ENCODE measurements at places on chromosomes 7 and 10.

- DNase-seq = no peak
These were observed 966.8 kb downstream of the LRMDA start for GRCh38 chr10:76398043-76398710.

DNA sequence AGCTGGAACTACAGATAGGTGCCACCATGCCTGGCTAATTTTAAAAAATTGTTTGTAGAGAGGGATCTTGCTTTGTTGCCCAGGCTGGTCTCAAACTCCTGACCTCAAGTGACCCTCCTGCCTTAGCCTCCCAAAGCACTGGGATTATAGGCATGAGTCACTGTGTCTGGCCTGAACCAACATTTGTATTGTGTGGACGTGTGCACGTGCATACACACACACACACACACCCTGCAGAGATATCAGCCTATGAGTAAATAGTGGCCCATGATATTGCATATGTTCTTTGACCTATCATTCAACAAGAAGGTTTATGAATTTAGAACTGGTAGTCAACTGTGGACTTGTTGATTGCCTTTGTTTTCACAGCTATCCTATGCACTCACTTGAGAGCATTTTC, 161.6 kb downstream of the BAMBI start:
- no peak for DNase-seq

DNA sequence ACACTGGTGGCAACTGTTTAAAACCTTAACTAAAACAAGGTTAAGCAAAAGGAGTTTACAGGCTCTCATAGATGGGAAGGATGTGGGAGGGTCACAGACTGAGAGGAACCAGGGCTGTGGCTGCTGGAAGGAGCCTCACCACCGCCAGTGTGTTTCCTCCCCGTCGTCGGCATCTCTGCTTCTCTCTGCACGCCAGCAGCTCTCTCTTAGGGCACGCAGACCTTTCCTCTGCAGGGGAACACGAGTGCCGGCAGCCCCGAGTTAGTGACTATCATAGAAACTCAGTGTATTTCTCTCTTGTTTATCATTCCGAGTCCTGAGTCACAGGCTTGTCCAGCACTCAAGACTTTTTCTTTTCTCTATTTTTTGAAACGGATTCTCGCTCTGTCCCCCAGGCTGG, 8.1 kb upstream of the SH2D4B start:
- no peak for DNase-seq

- DNase-seq = no peak
These were observed 18.6 kb upstream of the DLX5 start for GRCh38 chr7:97043281-97043680.

DNA sequence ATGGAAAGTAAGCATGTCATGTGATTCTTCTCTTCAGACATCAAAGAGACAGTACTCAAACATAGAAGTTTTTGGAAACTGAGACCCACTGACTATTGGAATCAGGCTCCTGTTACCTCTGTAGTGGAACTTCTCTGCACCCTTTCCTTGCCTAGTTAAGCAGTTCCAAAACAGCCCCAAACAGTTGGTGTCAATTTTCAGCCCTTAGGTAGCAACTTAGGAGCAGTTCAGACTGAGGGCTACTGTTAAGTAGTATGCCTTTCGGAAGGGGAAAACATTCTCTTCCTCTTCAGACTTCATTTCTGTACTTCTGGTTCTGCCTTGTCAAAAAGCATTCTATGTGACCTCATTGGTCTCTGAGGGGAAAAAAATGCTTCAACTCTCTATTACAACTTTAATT, 85.7 kb downstream of the ZNF277 start:
- no peak for DNase-seq

GRCh38 chr10:30026080-30026479, 33.3 kb downstream of the JCAD start:
- DNase-seq = no peak

DNA sequence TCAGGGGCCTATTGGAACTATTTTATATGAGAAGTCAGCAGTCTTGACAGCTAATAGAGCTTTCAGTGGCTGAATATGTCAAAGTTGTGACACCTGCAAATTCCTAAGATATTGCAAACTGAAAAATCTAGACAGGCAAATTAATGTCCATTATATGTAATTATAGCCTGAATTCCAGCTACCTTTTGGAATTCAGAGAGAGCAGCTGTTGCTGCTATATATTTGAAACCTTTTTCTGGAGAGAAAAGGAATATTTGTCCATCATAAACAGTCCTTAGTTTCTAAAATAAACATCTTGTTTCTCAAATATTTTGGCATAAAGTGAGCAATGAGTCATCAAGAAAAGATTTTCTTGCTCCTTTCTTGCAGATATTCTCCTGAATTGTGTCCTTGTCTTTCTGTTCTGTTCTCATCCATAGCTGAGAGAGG, 408.9 kb upstream of the SEMA3D start:
- no peak for DNase-seq

GRCh38 chr10:12617191-12618175, 268.1 kb downstream of the CAMK1D start:
- no peak for DNase-seq

- DNase-seq = no peak
These were observed 140.9 kb downstream of the GALNT17 start for GRCh38 chr7:71272509-71273490.

- DNase-seq = no peak
These were observed 91.4 kb downstream of the EXOC4 start for GRCh38 chr7:133344275-133344674.

DNA sequence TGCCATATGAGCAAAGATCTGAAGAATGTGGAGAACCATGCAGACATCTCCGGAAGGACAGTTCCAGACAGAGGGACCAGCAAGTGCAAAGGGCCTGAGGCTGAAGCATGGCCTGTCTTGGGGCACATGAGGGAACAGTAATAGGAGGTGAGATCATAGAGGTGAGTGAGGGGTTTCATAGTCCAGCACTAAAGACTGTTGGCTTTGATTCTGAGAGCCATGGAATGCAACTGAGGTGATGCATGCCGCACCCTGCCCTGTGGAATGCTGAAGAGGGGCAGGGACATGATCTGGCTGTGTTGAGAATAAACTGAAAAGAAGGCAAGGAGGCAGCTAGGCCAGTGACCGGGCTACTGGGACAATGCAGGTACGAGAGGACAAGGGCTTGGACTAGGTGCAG, 253.1 kb upstream of the KLF14 start:
- no peak for DNase-seq

DNA sequence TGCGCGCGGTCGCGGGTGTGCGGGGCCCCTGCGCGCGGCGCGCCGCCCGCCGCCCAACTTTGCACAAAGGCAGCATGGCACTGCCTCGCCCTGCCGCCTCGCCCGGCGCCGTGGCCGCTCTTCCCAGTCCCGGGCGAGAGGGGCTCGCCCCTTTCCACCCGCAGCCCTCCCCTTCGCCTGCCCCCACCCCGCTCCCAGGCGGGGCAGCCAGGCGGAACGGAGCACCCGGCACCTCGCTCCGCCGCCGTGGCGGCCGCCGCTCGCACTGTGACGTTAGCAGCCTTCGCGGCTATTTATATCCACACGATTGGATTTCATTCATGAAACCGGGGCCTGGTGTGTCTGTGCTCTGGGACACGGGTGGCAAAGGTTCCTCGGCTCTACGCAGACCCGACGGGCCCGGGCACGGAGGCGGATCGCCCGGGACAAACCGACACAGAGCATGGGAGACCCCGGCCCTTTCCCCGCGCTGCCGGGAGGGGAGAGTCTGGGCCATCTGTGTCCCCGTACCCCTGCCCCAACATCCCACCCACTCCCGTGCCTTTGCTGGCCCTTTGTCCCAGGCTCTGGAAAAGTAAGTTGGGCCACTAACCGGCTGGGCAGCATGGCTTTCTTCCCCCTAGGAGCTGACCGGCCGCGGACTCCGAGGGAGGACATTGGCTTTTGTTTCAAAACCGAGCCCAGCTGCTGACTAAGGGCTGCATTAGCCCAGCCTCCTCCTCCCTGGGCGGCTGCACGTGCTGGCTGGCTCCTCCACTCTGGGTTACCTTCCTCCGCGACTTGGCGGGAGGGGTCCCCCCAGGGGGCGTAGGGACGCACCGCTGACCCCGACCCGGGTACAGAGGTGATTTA, at the start of gene RHOBTB1:
Gene RHOBTB1, minus strand, starts transcription at position 128 of the 852 bp plus-strand sequence. CDS start 32,643 bp downstream, outside the sequence.
- peak; percentile 78 for DNase-seq

DNA sequence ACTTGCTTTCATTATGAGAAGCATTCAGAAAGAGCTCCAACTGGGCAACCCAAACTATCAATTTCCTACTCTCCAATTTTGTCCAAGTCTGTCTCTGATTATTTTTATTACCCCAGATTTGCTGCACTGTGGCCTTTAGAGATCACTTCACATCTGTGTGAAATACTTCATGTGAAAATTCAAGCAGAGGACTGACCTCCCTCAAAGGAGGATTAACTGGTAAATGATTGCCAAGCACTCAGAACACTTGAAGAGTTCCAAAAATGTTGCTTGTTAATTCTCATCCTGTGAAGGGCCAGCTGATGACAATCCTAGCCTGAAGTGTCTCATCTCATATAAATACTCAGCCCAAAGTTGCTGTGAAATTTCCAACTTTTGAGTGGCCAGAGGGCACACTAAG, 182.8 kb upstream of the DGKB start:
- no peak for DNase-seq

DNA sequence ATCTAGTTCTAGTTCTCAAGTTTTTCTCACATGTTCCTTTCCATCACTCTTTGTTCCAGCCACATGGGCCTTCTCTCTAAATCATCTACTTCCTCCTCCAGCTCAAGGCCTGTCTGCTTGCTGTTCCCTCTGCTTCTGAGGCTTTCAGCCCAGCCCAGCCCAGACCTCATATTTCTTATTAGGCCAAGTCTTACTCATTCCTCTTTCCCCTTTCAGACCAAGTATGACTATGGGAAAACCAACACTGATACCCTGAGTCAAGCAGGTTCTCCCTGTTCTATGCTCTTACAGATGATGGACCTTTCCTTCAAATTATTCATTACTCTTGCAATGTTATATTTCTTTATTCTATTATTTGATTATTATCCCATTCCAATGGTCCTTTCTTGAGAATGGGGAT, 80.3 kb upstream of the SEM1 start:
- no peak for DNase-seq

- no peak for DNase-seq
These were observed 470.7 kb downstream of the DNAJB6 start for GRCh38 chr7:157807510-157807909.

- no peak for DNase-seq
These were observed 90.9 kb downstream of the POLR1F start for GRCh38 chr7:19617901-19618300.

DNA sequence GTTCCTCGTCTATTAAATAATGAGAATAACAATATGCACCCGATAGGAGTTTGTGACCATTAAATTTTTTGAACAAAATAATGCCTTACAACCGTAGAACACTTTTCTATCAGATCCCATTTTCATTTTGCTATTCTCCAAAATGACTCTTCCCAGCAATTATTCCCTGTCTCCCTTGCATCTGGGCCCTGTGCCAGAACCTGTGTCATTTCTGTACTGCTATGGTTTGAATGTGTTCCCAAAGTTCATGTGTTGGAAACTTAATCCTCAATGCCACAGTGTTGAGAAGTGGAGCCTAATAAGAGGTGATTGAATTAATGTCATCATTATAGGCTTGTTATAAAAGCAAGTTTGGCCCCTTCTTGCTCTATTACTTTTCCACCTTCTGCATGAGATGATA, 33.2 kb upstream of the SMNDC1 start:
- no peak for DNase-seq

DNA sequence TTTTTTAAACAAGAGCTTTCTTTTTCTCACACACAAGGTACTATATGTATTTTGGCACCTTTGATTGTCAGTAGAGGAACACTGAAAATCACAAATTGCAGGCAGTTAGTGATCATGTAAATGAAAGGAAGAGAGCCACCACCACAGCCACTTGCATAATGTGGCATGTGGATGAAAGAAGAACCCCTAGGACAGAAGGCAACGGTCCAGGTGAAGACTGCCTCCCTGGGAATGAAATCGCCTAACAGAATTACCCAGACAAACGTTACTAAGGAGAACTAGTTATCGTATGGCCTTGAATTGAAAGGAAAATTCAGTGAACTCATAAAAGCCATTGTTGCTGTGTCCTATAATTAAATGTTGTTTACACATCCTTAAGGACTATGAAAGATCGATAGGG, 41.2 kb upstream of the PTPRZ1 start:
- no peak for DNase-seq

DNA sequence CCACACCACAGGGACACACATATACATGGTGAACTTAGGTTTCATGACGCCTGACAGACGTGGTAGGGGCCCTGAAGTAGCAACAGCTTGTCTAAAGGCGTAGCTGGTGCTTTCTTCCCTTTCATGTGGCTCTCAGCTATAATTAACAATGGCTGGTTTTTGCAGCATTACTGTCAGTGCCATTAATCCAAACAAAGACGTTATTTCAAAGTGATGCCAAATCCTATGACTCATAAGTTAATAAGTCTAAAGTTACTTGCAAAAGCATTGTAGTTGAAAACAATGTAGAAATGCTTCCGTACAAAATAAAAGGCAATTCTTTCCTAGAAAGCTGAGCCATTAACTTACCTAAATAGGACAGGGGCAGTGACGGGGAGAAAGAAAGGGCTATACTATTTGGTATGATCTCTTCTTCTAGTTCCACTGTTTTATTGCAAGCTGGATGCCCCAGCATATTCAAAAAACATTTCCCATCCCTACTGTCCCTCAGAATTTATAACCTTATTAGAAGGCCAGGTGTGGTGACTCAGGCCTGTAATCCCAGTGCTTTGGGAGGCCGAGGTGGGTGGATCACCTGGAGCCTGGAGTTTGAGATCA, 105.4 kb downstream of the ODAD2 start:
- no peak for DNase-seq

GRCh38 chr10:96271016-96271815, at the start of gene BLNK:
Gene BLNK, minus strand, starts transcription at chr10:96271569. Its CDS starts 171 bp downstream, at chr10:96271398.
- no peak for DNase-seq

DNA sequence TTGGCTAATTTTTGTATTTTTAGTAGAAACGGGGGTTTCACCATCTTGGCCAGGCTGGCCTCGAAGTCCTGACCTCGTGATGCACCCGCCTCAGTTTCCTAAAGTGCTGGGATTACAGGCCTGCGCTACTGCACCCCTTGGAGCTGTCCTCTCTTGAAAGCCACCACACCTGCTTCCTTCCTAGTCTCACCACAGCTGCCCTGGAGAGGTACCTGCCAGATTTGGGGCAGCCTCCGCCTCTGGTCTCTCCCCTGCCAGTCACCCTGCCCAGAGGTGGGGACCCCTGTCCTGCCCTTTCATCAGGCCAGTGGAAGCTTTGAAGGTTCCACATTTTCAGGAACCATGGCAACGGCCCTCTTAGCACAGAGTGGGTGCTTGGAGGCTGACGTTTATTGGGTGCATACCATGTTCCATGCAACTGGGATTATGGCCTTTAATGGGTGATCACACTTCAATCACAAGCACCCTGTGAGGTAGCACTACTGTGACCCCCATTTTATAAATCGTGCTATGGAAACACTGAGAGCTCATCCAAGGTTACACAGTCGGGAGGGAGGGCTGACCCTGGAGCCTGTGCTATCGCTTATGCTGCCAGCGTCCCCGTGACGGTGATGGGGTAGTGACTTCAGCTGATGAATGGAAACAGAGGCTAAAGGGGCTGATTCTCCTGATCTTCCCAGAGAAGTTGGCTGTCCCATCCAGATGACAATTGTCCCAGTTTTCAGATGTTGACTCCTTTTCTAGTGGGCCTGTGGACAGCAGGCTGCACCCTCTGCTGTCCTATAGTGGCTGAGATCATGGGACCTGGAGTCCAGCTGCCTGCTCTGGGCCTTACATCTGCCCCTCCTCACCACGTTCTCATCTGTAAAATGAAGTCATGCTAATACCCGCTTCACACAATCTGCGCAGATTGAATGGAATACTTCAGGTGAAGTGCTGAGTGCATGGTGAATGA, 11.5 kb upstream of the FGFR2 start:
- DNase-seq = no peak

All from C1 segment of cervical spinal cord (tissue), 14 donors.